Activated naive CD4-positive, alpha-beta T cell treated with anti-CD3 and anti-CD28 coated beads, Interleukin-2, amount 50 U/mL, for 16 hours (primary cell): ENCODE measurements at places on chromosomes 1 and 21.

- DNase-seq: no peak
These were observed 327.0 kb upstream of the NR5A2 start for GRCh38 chr1:199700551-199700950.

DNA sequence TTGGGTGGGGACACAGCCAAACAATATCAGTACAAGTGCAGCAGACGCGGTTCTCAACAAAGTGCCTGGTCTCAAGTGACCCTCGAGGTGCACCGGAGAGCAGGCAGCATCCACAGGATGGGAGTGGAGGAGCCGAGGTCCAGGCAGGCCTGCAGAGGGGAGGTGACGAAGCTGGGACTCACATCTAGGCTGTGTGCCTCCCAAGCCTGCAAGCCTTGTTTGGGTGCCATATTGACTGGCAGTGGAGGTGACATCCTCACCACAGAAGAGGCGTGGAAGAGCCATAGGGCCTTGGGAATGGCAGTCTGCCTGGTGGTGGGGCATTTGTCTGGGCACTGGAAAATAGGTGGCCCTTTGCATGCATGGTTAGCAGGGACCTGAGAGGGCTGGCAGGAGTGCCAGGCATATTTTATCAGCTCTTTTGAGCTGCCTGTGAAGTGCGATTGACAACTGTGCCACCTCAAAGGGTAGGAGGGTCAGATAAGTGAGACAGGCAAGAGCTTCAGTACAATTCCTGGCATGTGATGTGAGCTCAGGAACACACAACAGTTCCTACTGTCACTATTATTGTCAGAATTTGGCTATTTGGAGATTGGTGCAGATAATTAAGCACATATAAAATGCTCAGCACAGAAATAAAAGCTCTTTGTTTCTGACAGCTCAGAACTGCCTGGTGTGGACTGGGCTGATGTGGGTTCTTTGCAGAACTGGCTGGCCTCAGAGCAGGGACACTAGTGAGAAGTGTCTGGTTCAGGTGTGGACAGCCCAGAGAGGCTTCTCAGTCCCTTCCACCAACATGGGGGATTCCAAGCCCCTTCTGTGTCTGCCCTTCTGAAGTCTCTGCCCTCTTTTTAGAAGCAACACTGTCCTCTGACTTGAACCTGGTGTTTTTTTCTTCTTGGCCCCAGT is 347.6 kb upstream of the AJAP1 start:
- no peak for DNase-seq

GRCh38 chr1:28887419-28887834 is 26.9 kb upstream of the EPB41 start:
- DNase-seq: peak; percentile 27

DNA sequence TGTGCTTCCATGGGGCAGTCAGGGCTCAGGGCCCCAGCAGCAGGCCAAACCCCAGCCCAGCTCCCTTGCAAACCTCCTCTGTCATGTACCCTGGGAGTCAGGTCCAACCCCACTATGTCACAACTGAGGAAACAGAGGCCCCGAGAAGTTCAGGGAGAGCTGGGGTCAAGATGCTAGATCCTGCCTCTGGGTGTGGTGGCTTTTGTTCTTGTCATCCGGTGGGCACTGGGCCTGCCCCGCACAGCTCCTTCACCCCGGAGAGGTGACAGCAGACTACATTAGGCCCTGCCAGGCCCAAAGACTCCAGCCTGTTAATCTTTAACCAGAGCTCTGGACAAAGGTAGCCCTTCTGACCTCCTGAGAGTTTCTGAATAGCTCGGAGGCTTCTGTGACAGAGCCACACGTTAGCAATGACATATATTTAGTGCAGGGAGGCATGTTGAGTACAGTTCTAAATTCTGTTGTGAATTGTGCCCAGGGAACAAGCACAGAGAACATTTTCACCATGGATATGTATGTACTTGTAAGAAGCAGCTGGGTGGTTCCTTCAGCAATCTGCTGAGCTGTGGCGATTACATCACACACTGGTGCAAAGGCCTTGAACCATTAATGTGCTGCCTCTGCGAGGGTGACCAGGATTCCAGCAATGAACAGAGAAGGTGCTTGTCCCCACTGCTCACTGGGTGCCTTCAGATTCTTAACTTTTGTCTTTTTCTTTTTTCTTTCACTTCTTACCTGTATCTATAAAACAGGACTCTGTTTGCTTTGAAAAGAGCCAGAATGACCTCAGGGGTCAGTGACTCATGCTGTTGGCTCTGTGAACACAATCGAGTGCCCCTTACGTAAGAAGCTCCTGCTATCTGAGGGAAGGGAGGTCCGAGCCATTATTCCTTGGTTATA is 102.8 kb downstream of the RHOU start:
- DNase-seq: no peak
